Stimulated activated naive CD8-positive, alpha-beta T cell treated with anti-CD3 and anti-CD28 coated beads, Interleukin-15, Interleukin-2, amounts not matched to agents 100 U/mL and 50 U/mL, for 24 hours (primary cell): ENCODE measurements at places on chromosomes 1 and 21.

DNA sequence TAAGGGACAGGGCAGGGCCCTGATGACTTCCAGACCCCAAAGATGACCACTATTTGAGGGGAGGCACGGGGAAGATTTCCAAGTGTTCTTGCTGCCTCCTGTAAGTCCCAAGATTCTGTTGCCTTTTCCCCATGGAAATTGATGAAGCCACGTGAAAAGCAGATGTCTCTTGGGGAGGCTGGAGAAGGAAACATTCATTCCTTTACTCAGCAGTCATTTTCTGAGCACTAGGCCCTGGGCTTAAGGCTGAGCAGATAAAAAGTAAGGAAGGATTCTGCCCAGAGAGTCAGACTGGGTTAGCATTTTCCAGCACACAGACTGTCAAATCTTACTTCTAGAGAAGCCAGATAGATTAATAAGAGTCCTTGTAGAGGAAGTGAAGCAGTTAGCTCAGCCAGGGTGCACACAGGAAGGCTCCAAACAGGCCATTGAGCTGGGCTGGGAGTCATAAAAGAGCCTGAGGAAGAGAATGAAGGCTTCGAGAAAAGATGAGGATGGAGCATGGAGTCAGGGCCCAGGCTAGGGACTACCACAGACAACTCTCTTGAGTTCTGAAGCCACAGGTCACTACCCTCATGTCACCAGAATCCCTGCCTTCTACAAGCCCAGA is 10.1 kb downstream of the EXTL1 start:
- DNase-seq: no peak

GRCh38 chr1:2803931-2804627 is 2.6 kb upstream of the TTC34 start:
- no peak for DNase-seq

DNA sequence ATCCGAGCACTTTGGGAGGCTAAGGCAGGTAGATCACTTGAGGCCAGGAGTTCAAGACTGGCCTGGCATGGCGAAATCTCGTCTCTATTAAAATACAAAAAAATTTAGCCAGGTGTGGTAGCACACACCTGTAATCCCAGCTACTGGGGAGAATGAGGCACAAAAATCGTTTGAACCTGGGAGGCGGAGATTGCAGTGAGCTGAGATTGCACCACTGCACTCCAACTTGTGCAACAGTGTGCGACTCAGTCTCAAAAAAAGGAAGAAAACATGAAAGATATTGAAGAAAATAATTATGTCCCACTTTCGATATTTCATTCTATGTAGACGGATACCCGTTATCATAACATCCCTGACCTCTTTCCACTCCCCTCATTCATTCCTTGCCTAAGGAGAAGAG is 19.2 kb downstream of the TUT4 start:
- DNase-seq: no peak

GRCh38 chr1:29964718-29965533 is 728.6 kb downstream of the PTPRU start:
- DNase-seq: no peak

DNA sequence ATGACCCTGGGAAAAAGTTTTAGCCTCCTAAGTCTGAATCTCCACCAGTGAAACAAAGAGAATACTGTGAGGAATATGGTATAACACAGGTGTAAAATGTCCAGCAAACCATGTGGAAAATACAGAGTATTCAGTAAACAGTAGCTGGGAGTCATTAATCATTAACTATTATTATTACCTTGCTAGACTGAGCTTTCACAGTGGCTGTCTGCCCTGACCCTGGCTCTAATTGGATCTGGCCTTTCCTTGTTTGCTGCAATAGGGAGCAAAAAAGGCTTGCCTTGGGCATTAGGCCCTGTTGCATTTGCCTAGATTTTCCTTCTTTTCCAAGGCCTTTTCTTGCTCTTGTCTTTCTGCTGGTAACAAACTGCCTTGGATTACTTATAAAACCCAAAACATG is 179.1 kb upstream of the BEND5 start:
- DNase-seq: no peak

GRCh38 chr1:154851392-154852177 is 18.5 kb downstream of the KCNN3 start:
- peak; percentile 37 for DNase-seq
